ENCODE measurements at places on chromosomes 12 and 14. TPM values are rescaled to one million over a fixed set of nuclear protein-coding genes. Genes with fewer than 3 reads are reported as not detected.

DNA sequence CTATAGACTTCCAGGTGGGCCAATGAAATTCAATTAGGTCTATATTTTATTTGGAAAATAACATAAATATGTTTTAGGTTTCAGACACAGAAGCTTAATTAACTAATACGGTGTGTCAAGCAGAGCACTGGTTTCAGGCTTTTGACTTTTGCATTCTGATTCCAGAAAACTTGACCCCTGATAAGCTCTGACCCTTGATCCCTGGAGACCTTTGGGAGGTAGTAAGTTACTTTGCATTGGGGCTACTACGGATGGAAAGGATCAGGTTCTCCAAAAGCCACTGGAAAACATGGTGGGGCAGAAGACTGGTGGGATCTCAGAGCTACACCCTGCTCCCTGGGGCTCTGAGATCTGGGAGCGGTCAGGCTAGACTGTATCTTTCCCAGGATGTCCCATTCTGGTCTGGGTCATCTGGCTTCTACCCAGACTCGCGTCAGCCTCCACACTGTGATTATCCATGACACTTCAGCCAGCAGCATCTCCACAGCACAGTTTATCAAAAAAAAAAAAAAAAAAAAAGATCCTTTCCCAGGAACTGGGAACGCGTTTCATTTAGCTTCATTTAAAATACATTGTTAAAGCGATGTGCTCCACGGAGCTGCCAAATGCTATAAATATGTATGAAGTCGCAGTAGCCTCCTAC, 17.8 kb upstream of the EMP1 start:
- no peak for DNase-seq

- no peak for DNase-seq
Measured at GRCh38 chr14:88326352-88327103, 3.5 kb upstream of the KCNK10 start.

DNA sequence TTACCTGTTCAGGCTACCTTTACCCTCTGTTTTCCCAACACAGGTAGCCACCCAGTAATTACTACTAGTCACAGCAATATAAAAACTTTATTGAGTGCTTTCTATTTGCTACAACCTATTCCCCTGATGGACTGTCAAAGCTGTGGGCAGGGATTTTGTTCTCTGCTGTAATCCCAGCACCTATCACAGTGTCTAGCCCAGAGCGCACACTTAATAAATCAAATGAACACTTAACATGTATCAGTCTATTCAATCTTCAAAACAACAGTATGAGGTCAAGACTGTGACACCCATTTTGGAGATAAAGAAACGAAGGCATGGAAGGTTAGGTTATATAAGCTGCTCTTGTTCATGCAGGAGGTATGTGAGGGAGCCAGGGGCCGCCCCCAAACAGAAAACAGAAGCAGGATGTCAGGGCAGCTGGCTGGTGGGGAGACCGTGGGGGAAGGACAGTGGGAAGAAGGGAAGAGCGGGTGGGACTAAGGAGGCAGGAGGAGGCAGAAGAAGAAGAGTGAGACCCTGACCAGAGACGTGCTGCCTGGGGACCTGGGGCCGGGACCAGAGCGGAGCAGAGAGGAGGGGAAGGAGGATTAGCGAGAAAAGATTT, 1.7 kb downstream of the TNFRSF1A start:
- DNase-seq, result peak; percentile 78

DNA sequence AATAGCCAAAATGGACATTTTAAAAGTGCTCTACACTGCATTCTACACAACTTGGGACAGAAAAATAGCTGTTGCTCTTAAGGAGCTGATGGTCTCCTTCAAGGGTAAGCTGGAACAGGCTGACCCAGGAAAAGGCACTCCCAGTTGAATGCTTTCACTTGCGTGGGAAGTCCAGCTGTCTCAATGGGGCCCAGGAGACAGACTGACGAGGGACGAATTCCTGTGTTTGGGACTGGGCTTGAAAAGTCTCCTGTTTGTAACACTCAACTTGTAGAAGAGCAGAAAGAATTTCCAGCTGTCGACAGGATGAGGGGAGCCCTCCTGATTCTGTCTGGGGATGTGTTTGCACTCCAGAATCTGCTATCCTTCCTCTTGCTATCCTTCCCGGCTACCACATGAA, 180.8 kb downstream of the ZFP36L1 start:
- DNase-seq, result peak; percentile 80

DNA sequence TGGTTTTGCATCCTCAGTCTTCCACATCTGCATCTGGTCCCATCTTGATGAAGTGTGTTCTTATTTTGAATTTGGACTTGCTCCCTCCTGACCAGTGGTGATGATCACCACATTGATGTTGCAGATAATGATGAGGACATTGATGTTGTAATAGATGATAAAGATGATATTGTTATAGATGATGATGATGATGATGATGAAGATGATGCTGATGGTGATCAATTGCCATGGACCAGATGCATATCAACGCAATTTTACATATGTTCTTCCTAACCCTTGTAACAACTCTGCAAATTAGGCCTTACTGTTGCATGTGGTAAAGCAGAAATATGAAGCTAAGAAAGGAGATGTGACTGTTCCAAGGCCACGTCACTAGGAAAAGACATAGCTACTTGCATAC, 380.3 kb upstream of the TBX3 start:
- DNase-seq, result no peak

- DNase-seq, result peak; percentile 23
Measured at GRCh38 chr14:100590726-100591452, 3.7 kb upstream of the BEGAIN start.

DNA sequence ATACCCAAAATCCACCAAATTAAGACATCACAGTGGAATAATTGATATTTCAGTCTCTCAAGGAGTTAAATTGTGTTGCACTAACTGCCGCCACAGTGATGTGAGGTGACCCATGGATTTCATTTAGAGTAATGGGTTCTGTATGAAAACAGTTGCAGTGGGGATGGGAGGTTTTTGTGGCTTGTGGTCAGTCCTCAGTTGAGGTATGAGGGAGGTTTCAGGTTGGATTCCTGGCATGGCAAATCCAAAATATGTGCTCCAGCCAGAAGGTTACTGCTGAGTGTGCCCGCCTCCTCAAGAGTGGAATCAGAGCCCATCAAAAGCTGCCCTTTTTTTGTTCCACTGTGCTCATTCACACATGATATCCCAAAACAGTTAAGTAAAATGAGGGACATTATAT, 487.1 kb downstream of the EGLN3 start:
- no peak for DNase-seq

GRCh38 chr14:92973798-92974372, 50.9 kb downstream of the CHGA start:
- no peak for DNase-seq

GRCh38 chr14:69493038-69493437, 8.5 kb downstream of the PLEKHD1 start:
- no peak for DNase-seq

GRCh38 chr12:118188690-118189371, 52.9 kb downstream of the PEBP1 start:
- peak; percentile 80 for DNase-seq

DNA sequence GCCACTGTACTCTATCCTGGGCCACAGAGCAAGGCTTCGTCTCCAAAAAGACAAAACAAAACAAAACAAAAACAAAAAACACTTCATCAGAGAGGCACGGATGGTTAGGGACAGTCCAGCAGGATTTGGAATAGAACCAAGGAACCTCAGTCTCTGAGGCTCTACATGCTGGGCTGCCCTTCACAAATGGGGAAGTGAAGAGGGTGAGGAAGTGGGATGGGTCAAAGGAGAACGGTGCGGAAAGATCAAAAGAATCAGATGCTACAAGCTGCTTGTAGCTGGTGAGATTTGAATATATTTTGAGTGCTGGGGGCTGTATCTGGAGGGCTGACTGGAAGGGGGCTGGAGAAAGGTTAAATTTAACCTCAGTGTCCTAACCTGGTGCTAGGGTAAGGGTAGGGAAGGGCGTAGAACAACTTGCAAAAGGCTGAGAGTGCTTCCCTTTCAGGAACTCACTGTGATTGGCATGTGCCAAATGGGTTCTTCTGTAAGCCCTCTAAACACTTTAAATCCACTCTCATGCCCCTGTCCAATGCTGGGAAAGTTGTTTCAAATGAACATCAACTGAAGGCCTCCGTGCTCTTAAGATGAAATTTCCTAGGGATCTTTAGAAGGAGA, 4.6 kb downstream of the FOXJ2 start:
- no peak for DNase-seq

GRCh38 chr14:40093800-40094199, 661.6 kb upstream of the FBXO33 start:
- no peak for DNase-seq

DNA sequence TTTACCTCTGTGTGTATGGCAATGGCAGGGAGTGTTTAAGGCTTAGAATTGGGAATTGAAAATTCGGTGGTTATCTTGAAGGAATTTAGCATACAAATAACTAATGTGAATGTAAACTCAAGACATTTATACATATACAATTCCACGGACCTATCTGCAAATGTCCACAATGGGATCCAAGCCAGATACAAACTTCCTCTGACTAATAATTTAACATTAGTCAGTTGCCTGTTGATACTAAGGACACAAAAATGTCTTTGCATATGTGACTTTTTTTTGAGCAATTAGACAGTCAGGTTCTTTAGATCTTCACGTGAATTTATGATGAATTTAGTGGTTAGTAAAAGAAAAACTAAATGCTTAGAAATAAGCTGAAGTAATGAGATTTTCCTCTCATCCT, 40.5 kb downstream of the ESR2 start:
- no peak for DNase-seq

- DNase-seq, result no peak
Measured at GRCh38 chr14:20745571-20746358, at the start of gene EDDM3A. Gene EDDM3A, plus strand, starts transcription at chr14:20745887. Its CDS starts 1,694 bp downstream, at chr14:20747581.

Gene GDF3
- 1.6 TPM for polyA plus RNA-seq

Gene GLIPR1L1
- polyA plus RNA-seq, result not detected

Gene ARHGAP9
- polyA plus RNA-seq, result 3.8 TPM

Gene NUAK1
- polyA plus RNA-seq, result 2.9 TPM

Gene PMCH
- polyA plus RNA-seq, result not detected

Measured in kidney (tissue), 22 donors.